ENCODE measurements at places on chromosomes 7 and 10. TPM values are rescaled to one million over a fixed set of nuclear protein-coding genes. Genes with fewer than 3 reads are reported as not detected.

The MMD2 gene
- not detected for total RNA-seq

The CELF2 gene
- 23.1 TPM for total RNA-seq

The TMEM139 gene
- not detected for total RNA-seq

The TRIM24 gene
- total RNA-seq: 13.5 TPM

The AKR1D1 gene
- not detected for total RNA-seq

The FAM25A gene
- not detected for total RNA-seq

The MPP7 gene
- under 0.01 TPM for total RNA-seq

The TMEM26 gene
- not detected for total RNA-seq

The DKK1 gene
- 92.1 TPM for total RNA-seq

The GDF2 gene
- not detected for total RNA-seq

The HABP2 gene
- total RNA-seq: not detected

The IGFBP1 gene
- total RNA-seq: 0.59 TPM

The DCLRE1C gene
- total RNA-seq: 12.7 TPM

The CALCR gene
- not detected for total RNA-seq

The PVRIG gene
- total RNA-seq: not detected

The TDRD1 gene
- total RNA-seq: 3.3 TPM

The CHAT gene
- not detected for total RNA-seq

The OPN1SW gene
- total RNA-seq: not detected

The CFAP58 gene
- 0.37 TPM for total RNA-seq

The BMPER gene
- total RNA-seq: 10.2 TPM

The PILRA gene
- 0.39 TPM for total RNA-seq

The CACNA2D1 gene
- total RNA-seq: 48.5 TPM

The CTBP2 gene
- total RNA-seq: 60.6 TPM

The IQUB gene
- 0.37 TPM for total RNA-seq

The PHKG1 gene
- total RNA-seq: 1.2 TPM

The GIMAP7 gene
- total RNA-seq: not detected

The NUB1 gene
- 27.6 TPM for total RNA-seq

The NAT16 gene
- not detected for total RNA-seq

The OR2A1 gene
- total RNA-seq: under 0.01 TPM

The TAF5 gene
- total RNA-seq: 7.0 TPM

The WBP1L gene
- 34.4 TPM for total RNA-seq

The ZMIZ2 gene
- 11.4 TPM for total RNA-seq

The AZGP1 gene
- not detected for total RNA-seq

The FGFBP3 gene
- total RNA-seq: 0.78 TPM

The ENTPD1 gene
- not detected for total RNA-seq

The ATOH7 gene
- total RNA-seq: under 0.01 TPM

The SPDYE5 gene
- total RNA-seq: not detected

The EFCAB10 gene
- not detected for total RNA-seq

The OR6V1 gene
- not detected for total RNA-seq

The SFRP4 gene
- under 0.01 TPM for total RNA-seq

The EXOC4 gene
- 92.3 TPM for total RNA-seq

The SLC13A1 gene
- total RNA-seq: not detected
